ENCODE measurements at places on chromosomes 12 and 14. TPM values are rescaled to one million over a fixed set of nuclear protein-coding genes. Genes with fewer than 3 reads are reported as not detected.

Gene ALDH1L2
- polyA plus RNA-seq, result 6.0 TPM

Gene RD3L
- not detected for polyA plus RNA-seq

Gene ANO4
- not detected for polyA plus RNA-seq

Gene AVPR1A
- 0.19 TPM for polyA plus RNA-seq

Gene ARID4A
- polyA plus RNA-seq, result 6.0 TPM

Gene ART4
- polyA plus RNA-seq, result 0.63 TPM

Gene KRAS
- polyA plus RNA-seq, result 6.4 TPM

Gene MYH7
- 1.1 TPM for polyA plus RNA-seq

Gene TPH2
- polyA plus RNA-seq, result not detected

Gene FOS
- polyA plus RNA-seq, result 103 TPM

Gene VWF
- polyA plus RNA-seq, result 25.6 TPM

GRCh38 chr12:69464428-69464827 lies 5.8 kb upstream of the FRS2 start:
- DNase-seq, result no peak
- H3K27ac ChIP-seq, result no peak overlapping the region
- H3K4me1 ChIP-seq, result no peaks in the 10 kb centered on the region

- DNase-seq, result no peak
- no peak overlapping the region for H3K4me3 ChIP-seq
- H3K27me3 ChIP-seq, result no peaks in the 10 kb centered on the region
- no peak overlapping the region for H3K27ac ChIP-seq
- H3K36me3 ChIP-seq, result no peaks in the 10 kb centered on the region
Observed at GRCh38 chr12:70045036-70045435, 198.2 kb upstream of the CNOT2 start.

DNA sequence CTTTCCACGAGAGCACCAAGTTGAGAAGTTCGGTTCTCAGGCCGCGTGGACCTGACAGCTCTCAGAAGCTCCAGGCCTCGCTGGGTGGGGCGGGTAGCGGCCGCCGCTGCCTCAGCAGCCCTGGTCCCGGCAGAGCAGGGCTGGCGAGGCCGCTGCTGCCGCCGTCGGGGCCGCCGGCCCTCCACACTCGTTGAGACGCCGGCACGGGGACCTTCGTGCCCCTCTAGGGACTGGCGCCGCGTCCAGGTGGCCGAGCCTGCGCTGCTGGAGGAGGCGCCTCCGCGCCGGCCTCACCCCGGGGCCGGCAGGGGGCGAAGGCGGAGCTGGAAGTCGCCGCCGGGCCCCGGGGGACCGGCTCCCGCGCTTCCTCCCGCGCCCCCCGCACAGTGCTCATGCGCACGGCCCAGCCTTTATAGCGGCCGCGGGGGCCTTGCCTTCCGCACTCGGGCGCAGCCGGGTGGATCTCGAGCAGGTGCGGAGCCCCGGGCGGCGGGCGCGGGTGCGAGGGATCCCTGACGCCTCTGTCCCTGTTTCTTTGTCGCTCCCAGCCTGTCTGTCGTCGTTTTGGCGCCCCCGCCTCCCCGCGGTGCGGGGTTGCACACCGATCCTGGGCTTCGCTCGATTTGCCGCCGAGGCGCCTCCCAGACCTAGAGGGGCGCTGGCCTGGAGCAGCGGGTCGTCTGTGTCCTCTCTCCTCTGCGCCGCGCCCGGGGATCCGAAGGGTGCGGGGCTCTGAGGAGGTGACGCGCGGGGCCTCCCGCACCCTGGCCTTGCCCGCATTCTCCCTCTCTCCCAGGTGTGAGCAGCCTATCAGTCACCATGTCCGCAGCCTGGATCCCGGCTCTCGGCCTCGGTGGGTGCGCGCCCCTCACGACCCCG lies at the start of gene COCH:
Gene COCH (plus strand): TSS at position 440 of the 879 bp plus-strand sequence. CDS start 380 bp downstream, at position 820.
- H3K27ac ChIP-seq, result no peak within 1 kb of the TSS
- H3K4me3 ChIP-seq, result peak within 1 kb of the TSS; percentile 88
- peak; percentile 77 for DNase-seq
- H3K27me3 ChIP-seq, result no peaks in the 10 kb centered on the region

- no peaks in the 10 kb centered on the region for H3K36me3 ChIP-seq
- no peak for DNase-seq
- H3K27ac ChIP-seq, result no peak overlapping the region
- H3K27me3 ChIP-seq, result no peaks in the 10 kb centered on the region
- H3K4me3 ChIP-seq, result no peak overlapping the region
- no peaks in the 10 kb centered on the region for H3K4me1 ChIP-seq
Observed at GRCh38 chr12:4417455-4417854, 28.2 kb downstream of the FGF6 start.

GRCh38 chr14:95690815-95691214 lies 4.6 kb downstream of the TCL1B start:
- no peaks in the 10 kb centered on the region for H3K36me3 ChIP-seq
- H3K27ac ChIP-seq, result no peak overlapping the region
- H3K4me3 ChIP-seq, result no peak overlapping the region
- H3K27me3 ChIP-seq, result no peaks in the 10 kb centered on the region
- H3K4me1 ChIP-seq, result no peaks in the 10 kb centered on the region

DNA sequence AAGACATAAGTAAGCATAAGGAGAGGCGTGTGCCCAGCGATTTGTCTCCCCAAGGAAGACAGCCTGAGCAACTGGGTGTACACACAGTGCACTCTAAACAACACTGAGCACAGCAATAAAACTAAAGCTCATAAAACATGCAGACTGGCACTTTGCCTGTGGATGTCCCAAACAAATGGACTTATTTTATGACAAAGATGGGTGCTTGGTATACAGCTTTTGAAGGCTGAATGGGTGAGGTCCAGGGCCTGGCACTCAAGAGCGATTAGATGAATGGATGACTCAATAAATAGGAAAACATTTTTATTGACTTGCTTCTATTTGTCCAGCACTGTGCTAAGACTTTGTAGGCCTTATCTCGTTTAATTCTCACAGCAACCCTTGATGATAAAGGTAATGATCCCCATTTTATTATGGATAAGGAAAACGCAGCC lies 28.5 kb downstream of the LGMN start:
- no peaks in the 10 kb centered on the region for H3K36me3 ChIP-seq
- H3K27ac ChIP-seq, result no peak overlapping the region
- H3K4me3 ChIP-seq, result no peak overlapping the region
- peaks cover 5% of the 10 kb centered on the region for H3K4me1 ChIP-seq

- H3K4me3 ChIP-seq, result no peak overlapping the region
- DNase-seq, result no peak
- peaks cover 4% of the 10 kb centered on the region for H3K4me1 ChIP-seq
- no peaks in the 10 kb centered on the region for H3K36me3 ChIP-seq
Observed at GRCh38 chr14:64089920-64090319, 204.3 kb downstream of the ESR2 start.

GRCh38 chr14:61602733-61603077 lies 92.6 kb upstream of the HIF1A start:
- no peaks in the 10 kb centered on the region for H3K27me3 ChIP-seq
- no peak overlapping the region for H3K4me3 ChIP-seq
- H3K27ac ChIP-seq, result no peak overlapping the region
- no peak for DNase-seq
- H3K36me3 ChIP-seq, result no peaks in the 10 kb centered on the region

DNA sequence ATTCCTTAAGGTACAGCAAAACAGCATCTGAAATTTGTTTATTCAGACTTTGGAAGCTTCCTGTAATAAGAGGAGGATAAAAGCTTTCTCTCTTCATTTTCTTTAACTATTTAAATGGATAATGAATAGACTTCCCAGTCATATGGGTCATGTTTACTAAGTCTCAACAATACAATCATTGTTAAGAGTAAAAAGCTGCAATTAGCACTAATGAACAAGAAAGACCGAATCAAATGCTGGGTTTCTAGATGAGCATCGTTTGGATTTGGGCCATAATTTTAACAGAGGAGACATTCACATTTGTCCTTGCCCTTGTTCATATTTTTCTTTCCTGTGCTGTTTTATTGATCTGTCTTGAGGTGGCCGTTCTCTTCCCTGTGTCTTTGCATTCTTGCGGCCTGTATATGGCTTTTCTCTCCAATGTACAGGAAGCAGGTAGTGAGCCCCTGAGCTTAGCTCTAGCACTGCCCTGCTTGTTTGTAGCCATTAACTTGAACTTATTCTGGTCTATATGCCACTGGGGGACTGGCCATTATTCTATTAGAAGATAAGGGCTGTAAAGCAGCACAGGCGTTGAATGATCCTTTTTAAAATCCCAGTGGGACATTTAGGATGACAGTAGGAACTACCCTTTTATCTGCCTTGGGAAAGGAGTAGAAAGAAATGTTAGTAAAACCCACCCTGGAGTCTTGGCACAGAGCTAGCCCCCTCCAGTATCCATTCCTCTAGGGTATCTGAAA lies 34.6 kb downstream of the ABHD12B start:
- no peak overlapping the region for H3K27ac ChIP-seq
- no peaks in the 10 kb centered on the region for H3K36me3 ChIP-seq
- no peaks in the 10 kb centered on the region for H3K27me3 ChIP-seq

GRCh38 chr12:128802756-128803155 lies 21.0 kb downstream of the SLC15A4 start:
- peaks cover 3% of the 10 kb centered on the region for H3K36me3 ChIP-seq
- H3K4me1 ChIP-seq, result no peaks in the 10 kb centered on the region
- H3K4me3 ChIP-seq, result no peak overlapping the region
- no peak overlapping the region for H3K27ac ChIP-seq
- no peak for DNase-seq

DNA sequence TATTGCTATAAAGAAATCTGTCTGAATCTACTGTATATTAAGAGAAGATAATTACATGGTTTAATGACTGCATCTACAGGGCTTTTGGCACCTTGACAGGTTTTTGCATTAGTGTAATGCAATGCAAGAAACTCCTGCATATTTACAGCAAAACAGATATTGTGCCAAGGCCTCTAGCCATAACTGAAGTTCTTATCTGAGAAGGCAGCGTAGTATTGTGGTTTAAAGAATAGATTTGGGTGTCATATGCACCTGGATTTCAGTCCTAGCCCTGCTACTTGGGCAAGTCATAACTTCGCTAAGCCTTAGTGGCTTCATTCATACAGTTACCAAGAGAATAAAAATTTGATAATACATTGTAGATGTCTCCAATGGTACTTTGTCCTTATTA lies 350.1 kb downstream of the CCDC91 start:
- no peak overlapping the region for H3K4me3 ChIP-seq
- H3K36me3 ChIP-seq, result no peaks in the 10 kb centered on the region
- no peak overlapping the region for H3K27ac ChIP-seq
- no peaks in the 10 kb centered on the region for H3K4me1 ChIP-seq
- no peak for DNase-seq

- no peaks in the 10 kb centered on the region for H3K27me3 ChIP-seq
- peaks cover 29% of the 10 kb centered on the region for H3K4me1 ChIP-seq
- no peak overlapping the region for H3K4me3 ChIP-seq
- no peak for DNase-seq
Observed at GRCh38 chr12:113274848-113275247, 53.6 kb downstream of the TPCN1 start.

DNA sequence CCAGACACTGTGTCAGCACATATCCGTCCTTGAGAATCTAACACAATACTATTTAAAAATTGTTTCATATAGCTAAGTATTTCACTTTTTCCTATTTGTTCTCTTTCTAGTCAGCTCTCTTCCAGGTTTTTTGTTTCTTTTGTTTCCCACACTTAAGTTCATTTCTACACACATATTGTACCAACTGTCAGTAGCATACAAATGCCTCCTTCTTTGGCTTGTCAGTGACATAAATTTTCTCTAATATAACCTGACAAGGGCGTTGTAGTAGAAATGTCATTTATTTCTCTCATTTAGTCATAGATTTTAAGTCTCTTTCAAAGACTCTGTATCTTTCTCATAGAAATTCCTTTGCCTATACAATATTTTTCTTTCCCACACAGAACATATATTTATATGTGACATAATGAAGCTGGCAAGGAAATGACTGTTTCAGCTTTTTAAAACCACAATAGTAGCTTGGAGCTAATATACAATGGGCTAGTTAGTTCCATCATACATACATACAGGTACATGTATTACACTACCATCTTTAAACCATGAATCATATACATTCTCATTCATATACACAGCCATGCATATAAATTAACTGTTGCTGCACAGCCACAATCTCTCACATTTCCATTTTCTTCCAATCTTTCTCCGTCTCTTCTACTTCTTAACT lies 42.3 kb upstream of the EPS8 start:
- no peaks in the 10 kb centered on the region for H3K27me3 ChIP-seq
- no peaks in the 10 kb centered on the region for H3K4me1 ChIP-seq
- no peak overlapping the region for H3K27ac ChIP-seq
- no peak overlapping the region for H3K4me3 ChIP-seq
- H3K36me3 ChIP-seq, result no peaks in the 10 kb centered on the region

DNA sequence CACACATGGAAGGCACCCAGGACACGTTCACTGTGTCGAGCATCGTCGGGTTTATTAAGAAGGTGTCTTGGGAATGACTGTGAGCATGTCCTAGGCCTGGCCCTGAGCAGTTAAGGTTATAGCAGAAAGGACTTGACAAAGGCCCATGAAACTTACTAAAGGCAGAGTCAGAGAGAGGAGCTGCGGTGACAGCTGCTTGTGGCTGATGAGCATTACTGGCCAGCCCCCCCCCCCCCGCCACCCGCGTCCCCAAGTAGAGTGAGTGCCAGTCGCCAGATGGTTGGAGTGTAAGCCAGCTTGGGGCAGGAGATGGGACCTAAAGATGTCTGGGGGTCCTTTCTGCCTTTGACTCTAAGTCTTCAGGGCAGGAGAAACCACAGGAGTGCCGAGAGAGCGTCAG lies 169.9 kb downstream of the TSPAN9 start:
- no peaks in the 10 kb centered on the region for H3K36me3 ChIP-seq
- H3K27me3 ChIP-seq, result no peaks in the 10 kb centered on the region
- DNase-seq, result no peak

DNA sequence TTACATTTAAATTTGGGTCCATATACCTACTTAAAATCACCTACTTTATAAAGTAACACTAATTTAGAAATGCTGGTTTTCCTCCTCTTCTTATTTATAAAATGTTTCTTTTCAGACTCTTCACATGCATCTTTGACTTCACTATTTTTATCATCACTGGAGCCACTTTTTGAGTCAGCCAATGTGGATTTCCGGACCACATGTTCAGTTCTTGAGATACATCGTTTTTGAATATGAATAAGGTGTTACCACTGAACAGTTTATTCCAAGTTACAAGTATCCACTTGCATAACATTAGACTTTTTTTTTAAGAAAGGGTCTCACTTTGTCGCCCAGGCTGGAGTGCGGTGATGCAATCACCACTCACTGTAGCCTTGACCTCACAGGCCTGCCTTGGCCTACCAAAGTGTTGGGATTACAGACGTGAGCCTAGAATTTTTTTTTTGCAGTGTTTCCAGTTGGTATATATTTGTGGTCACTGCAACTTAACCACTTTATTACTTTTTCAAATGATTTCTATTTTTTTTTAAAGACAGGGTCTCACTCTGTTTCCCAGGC lies 5.7 kb downstream of the FNTB start:
- no peaks in the 10 kb centered on the region for H3K36me3 ChIP-seq
- no peaks in the 10 kb centered on the region for H3K27me3 ChIP-seq
- no peak overlapping the region for H3K27ac ChIP-seq
- H3K4me3 ChIP-seq, result no peak overlapping the region
- peaks cover 10% of the 10 kb centered on the region for H3K4me1 ChIP-seq

- H3K27me3 ChIP-seq, result no peaks in the 10 kb centered on the region
- H3K36me3 ChIP-seq, result no peaks in the 10 kb centered on the region
- no peak overlapping the region for H3K27ac ChIP-seq
- H3K4me3 ChIP-seq, result no peak overlapping the region
- DNase-seq, result no peak
- H3K4me1 ChIP-seq, result no peaks in the 10 kb centered on the region
Observed at GRCh38 chr12:22578328-22578727, 34.0 kb upstream of the C2CD5 start.

GRCh38 chr14:32625211-32625610 lies 296.1 kb downstream of the AKAP6 start:
- no peaks in the 10 kb centered on the region for H3K4me1 ChIP-seq
- no peaks in the 10 kb centered on the region for H3K27me3 ChIP-seq

GRCh38 chr14:105028251-105028927 lies 7.5 kb upstream of the CDCA4 start:
- H3K36me3 ChIP-seq, result no peaks in the 10 kb centered on the region
- H3K27me3 ChIP-seq, result no peaks in the 10 kb centered on the region
- DNase-seq, result no peak
- no peak overlapping the region for H3K4me3 ChIP-seq

Data from pancreas (tissue), 10 donors.